ENCODE measurements at places on chromosomes 2 and 18. TPM values are rescaled to one million over a fixed set of nuclear protein-coding genes. Genes with fewer than 3 reads are reported as not detected.

- peak; percentile 86 for DNase-seq
These were observed at the start of gene TWIST2 for GRCh38 chr2:238847841-238848690. Gene TWIST2, plus strand, starts transcription at chr2:238848085. Its CDS starts 131 bp downstream, at chr2:238848216.

GRCh38 chr2:189791338-189792042 lies 7.2 kb downstream of the PMS1 start:
- DNase-seq = no peak

GRCh38 chr2:106076941-106077340 lies 117.2 kb downstream of the UXS1 start:
- no peak for DNase-seq

GRCh38 chr2:36128359-36128758 lies 227.2 kb upstream of the CRIM1 start:
- no peak for DNase-seq

- no peak for DNase-seq
These were observed 53.2 kb downstream of the PLCL1 start for GRCh38 chr2:197857476-197858107.

GRCh38 chr2:10566018-10566417 lies 117.9 kb upstream of the ODC1 start:
- DNase-seq = no peak

AQP4 gene
- polyA plus RNA-seq = 0.50 TPM

DNA sequence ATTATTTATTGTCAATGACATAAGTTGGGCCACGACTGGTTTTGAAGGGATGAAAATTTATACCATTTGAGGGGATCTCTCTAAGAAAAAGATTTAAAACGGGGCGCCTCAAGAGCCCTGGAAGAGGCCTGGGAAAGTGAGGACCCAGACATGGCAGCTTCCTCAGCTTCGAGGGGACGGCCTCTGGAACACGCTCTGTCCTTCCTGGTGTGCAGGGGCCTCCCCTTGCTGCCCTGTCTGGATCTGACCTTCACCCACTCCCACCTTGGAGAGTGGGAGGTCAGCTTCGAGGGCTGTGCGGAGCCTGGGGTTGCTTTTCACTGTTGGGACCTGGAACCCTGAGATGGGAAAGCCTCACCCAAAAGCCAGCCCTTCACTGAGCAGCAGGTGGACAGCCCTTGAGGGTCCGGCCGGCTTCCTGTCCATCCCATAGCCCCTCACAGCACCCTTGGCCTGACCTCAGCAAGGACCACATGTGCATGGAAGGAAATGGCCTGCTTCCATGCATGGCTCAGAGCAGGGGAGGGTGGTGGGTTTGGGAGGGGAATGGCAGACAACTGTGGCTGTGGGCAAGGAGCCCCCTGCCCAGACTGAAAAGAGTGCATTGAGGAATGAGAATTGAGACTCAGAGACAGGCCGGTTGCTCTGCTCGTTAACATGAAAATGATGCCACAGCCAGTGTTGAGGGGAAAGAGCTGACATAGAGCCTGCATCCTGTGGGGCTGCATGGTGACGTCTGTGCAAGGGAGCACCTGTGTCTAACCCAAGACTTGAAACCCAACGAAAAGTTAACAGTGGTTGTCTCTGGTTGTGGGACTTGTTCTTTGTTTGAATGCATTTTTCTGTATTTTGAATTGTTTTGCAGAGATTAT lies 16.3 kb downstream of the FBLN7 start:
- no peak for DNase-seq

GRCh38 chr18:36149514-36150289 lies 20.0 kb downstream of the ELP2 start:
- no peak for DNase-seq

DNA sequence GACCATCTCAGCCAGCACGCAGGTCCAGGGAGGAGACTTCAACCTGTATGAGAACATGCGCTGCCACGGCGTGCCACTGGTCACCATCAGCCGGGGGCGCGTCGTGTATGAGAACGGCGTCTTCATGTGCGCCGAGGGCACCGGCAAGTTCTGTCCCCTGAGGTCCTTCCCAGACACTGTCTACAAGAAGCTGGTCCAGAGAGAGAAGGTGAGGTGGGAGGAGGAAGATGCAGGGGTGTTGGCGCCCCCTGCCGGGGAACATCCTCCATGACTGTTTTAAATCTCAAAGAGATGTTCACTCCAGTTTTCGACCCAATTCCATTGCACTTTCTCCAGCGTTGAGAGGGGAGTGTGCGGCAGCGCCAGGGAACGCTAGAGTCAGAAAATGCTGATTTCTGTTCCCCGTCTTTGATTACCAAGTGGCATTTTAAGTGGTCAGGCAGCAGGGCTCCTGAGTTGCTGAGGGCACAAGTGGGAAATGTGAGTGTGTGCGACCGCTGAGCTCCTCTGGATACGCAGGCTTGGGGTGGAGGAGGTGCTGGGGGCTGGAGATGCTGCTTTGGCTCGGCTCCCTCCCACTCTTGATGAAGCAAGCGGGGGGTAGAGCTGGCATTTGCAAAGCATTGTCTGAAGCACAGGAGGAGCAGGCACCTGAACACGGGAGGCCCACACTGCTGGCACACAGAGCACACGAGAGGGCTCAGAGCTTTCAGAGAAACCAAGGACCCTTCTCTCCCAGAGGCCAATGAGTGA lies 27.7 kb upstream of the MAPRE3 start:
- peak; percentile 53 for DNase-seq

GRCh38 chr2:17375262-17375661 lies 143.0 kb downstream of the RAD51AP2 start:
- no peak for DNase-seq

DNA sequence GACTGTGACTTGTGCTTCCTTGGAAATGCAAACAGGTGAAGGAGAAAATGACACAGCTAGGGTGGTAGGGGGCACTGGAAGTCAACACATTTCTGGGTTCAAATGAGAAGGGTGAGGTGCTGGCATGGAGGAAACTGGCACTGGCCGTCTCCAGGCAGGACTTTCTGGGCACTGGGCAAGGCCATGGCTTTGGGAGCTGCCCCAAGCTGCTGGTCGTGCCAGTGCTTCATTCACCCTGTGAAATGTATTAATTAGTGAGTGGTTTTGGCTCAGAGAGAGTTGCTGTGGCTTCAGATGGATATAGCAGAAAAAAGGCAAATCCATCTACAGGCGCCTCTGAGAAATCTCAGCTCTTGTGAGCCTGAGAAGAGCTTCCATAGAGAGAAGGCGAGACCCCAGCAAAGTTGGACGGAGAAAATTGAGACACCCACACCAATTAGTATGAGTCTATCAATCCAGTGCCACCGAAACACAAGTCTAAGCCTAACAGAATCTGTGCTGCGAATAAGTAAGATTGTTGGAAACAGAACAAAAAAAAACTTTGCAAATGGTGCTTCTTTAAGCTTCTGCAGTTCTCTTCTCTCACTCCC lies 202.1 kb upstream of the TNP1 start:
- DNase-seq = no peak

GPR155 gene
- polyA plus RNA-seq = 7.1 TPM

GRCh38 chr18:47436871-47437270 lies 185.4 kb upstream of the SKOR2 start:
- no peak for DNase-seq

DNA sequence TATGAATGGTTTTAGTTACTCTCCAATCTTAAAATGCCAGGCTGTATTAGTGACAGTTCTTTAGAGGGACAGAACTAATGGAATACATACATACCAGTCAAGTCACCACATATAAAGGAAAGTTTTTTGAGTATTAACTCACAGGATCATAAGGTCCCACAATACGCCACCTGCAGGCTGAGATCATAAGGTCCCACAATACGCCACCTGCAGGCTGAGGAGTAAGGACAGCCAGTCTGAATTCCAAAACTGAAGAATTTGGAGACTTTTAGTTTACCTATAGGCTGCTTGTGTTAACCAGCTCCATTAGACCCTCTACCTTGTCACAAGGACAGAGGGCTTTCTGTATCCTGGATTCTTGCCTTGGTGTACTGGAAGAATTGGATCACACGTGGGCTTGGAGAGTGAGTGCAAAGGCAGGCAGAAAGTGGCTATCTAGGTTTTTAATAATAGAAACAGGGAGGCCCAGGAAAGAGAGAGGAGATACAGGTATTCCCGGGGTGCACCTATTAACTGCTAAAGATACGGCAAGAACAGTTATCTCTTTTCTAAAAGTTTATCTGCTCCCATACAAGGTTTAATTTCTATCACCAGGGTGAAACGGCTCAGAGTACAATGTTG lies 234.9 kb upstream of the CYRIA start:
- DNase-seq = no peak
